ENCODE measurements at places on chromosomes 4 and X.

DNA sequence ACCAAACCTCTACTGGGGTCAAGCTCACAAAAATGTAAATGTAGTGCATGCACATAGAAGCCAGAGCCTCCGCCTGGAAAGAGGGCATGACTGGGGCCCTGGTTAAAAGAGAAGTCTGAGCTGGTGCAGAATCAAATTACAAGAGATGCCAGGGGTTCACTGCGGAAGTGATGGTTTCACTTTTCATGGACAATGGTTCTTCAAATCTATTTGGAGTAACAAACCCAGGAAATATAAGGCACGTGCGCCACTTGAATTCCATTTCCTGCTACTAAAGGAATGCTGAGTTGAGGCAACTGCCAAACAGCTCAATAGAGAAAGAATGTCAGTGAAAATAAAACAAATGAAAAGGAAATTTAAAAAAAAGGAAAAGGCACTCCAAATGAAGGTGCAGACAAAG, 79.8 kb downstream of the FUNDC1 start:
- no peak for DNase-seq

DNA sequence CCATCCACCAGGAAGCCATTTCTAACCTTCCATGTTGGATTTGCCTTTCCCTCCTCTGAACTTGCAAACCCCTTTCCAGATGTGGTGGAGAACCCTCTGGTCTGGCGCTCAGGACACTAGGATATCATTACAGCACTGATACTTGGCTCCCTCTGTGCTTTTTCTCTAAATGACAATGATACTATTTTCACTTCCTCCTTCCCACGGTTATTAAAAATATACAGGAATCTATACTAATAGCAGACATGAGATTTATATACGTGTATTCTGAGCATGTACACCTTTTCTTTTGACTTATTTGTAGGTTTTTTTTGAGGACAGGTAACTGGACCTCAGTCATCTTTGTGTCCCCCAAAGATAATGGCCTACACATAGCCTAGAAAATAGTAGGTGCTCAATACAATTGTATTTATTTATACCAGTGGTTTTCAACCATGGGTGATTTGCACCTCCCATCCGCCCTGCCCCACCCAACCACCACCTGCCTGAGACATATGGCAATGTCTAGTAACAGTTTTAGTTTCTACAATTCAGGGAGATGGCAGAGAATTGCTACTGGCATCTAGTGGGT, 60.4 kb upstream of the PLAC8 start:
- no peak for DNase-seq

DNA sequence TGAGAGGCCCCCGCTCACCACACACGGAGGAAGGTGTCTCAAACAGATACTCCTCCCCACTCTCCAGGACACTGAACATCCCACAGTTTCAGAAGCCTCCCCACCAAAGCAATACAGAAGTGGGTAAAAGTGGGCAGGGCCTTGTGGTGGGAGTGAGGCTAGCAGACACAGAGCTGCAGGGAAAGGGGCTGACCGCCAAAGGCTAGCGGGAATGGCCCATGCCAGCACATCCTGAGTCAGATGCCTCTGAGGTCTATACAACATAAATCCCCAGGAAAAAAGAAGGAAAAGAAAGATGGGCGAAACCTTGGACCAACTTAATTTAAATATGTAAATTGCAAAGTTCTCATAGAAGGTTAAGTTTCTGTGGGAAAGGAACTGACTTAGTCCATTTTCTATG, 21.9 kb upstream of the ARHGAP10 start:
- DNase-seq: no peak

- no peak for DNase-seq
These were observed 3.2 kb downstream of the RAB33A start for GRCh38 chrX:130174937-130175336.

DNA sequence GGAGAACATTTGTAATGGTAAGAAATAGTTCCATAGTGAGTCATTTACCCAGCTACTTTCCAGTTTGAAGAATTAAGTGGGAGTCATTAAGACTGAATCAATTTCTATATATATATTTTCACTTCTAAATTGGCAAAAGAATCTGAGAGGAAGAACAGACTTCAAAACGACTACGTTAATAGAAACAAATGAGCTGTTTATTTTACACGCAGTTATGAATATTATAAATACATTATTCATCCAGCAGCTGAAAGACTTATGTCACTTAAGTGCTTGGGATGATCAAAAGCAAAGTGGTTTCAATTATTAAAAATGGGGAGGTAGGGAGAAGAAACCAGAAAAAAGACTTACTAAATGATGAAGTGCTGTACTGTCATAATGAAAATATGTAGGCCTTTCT, 260.5 kb upstream of the DDX53 start:
- no peak for DNase-seq
